Stimulated activated CD4-positive, alpha-beta T cell treated with anti-CD3 and anti-CD28 coated beads, Interleukin-1b, Interleukin-23, amount 100 ng/mL, for 1 hour (primary cell): ENCODE measurements at places on chromosomes 2 and 18.

DNA sequence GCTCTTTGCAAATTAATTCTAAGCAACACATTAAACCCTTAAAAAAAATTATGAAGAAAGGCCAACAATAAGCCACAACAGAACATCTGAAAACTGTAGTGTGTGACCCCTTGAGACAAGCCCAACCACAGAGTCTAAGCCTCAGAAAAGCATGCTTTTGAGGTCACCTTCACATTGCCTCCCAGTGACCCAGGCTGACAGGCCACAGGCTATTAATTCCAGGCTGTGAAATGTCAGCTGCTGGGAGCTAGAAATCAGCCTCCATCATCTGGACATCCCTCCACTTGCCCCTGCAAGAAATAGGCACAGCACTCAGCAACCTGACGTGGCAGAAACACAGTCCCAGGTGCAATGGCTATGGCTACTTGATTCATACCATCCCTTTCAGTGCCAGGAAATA lies 179.4 kb upstream of the ZFP36L2 start:
- DNase-seq: no peak

GRCh38 chr18:30254331-30254730 lies 788.2 kb downstream of the DSC3 start:
- no peak for DNase-seq

GRCh38 chr2:46435796-46436360 lies 43.5 kb upstream of the TMEM247 start:
- DNase-seq: no peak

- DNase-seq: no peak
These were observed 12.4 kb downstream of the ADRA2B start for GRCh38 chr2:96103761-96104486.

- no peak for DNase-seq
These were observed 22.2 kb downstream of the EFR3B start for GRCh38 chr2:25063876-25064660.

GRCh38 chr2:170262806-170263205 lies 84.9 kb downstream of the MYO3B start:
- no peak for DNase-seq

DNA sequence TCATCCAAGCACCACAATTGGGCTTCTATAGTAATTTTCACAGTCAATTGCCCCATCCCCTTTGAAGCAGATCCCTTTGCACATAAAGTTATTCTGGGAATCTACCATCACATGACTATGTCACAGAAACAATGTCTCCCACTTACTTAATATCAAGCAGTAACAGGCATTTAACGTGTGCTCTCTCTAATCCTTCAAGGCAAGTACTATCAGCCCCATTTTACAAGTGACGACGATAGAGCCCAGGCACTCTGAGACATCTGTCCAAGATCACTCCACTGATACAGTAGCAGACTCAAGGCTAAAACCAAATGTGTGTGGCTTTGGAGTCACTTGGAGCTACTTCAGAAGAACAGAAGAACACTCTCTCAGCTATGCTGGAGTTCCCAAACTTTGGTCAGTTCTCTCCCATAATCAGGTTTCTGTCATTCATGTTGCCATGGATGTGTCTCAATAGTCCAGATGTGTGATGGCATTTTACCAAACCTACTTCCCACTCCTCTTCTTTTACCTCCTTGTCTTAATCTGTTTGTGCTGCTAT lies 39.7 kb downstream of the PID1 start:
- no peak for DNase-seq
